IMR-90 (cell line): ENCODE measurements at places on chromosomes 13 and 19. TPM values are rescaled to one million over a fixed set of nuclear protein-coding genes. Genes with fewer than 3 reads are reported as not detected.

ZNF583 gene
- polyA plus RNA-seq = 1.9 and 2.8 TPM in 2 replicates

S1PR5 gene
- 0.55 and 0.59 TPM in 2 replicates for polyA plus RNA-seq

DBP gene
- 3.0 and 3.6 TPM in 2 replicates for polyA plus RNA-seq

BABAM1 gene
- polyA plus RNA-seq = 95.1 and 106 TPM in 2 replicates

- H3K4me1 ChIP-seq = peaks cover 2% of the 10 kb centered on the region; the same call in 1 of the 2 replicates
- no peak for DNase-seq
- peaks cover 32% of the 10 kb centered on the region for H3K27me3 ChIP-seq
- no peaks in the 10 kb centered on the region for H3K36me3 ChIP-seq
- no peak overlapping the region for H3K4me3 ChIP-seq
Measured at GRCh38 chr19:5567970-5568407, 236 bp upstream of the TINCR start.

DNA sequence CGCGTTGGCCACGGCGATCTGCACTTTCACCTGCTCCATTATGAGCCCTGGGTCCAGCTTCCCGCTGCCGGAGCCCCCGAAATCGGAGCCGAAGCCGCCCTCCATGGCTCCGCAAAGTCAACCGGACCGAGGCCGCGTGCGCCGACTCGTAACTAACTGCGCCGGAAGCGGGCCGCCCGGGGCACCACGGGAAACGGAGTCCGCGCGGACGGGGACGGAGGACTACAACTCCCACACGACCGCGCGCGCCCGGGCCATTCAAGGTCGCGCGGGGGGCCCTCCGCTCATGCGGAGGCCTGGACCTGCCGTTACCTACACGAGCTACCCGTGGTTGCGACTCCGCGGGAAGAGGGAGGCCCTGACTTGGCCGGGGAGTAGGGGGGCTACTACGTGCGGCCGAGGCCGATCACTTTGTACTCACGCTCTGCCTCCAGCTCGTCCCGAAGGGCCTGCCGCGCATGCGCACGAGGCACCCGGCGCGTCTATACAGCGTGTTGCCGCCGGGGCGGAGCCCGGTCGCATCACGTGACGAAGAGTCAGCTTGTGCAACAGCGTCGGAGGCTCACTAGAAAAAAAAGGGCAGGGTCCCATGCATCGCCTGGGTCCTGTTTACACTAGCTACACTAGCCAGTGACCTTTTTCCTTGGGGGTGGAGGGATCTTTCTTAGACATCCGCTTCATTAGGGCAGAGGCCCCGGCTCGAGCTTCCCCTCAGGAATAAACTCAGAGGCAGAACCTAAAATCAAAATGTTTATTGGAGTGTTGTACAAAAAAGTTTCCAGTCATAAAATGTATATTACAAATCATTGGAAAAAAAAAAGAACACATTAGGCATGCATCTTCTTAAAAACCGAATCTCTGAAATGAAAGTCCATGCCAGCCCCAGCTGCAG, at the start of gene TIMM13:
TIMM13 (minus strand) TSS at position 158 of the 892 bp plus-strand sequence; CDS start at position 105, 53 bp downstream.
- peak within 1 kb of the TSS; percentile 97 for H3K27ac ChIP-seq
- H3K27me3 ChIP-seq = no peaks in the 10 kb centered on the region
- DNase-seq = peak; percentile 95
- peaks cover 12% of the 10 kb centered on the region for H3K4me1 ChIP-seq

- no peak for DNase-seq
- H3K27me3 ChIP-seq = no peaks in the 10 kb centered on the region
- no peak overlapping the region for H3K4me3 ChIP-seq
- peaks cover 21% of the 10 kb centered on the region for H3K36me3 ChIP-seq
- no peak overlapping the region for H3K27ac ChIP-seq
- H3K4me1 ChIP-seq = no peaks in the 10 kb centered on the region
Measured at GRCh38 chr13:52022356-52022755, 2.1 kb upstream of the UTP14C start.

DNA sequence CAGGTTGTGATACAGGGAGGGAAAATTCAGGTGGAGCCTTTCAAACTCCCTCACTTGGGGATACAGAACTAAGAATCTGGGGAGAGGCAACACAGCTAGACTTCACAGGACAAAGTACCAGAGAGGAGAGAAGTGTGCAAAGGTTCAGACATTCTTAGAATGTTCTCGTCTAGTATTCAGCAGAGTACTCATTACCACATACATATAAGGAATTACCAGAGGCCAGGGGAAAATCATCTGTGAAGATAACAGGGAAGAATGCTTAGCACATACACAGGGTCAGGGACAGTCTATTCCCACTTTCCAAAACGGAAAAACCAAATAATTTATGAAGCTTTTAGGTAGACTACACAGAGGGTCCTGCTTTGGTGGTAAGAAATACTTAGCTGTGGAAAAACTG, 58.1 kb downstream of the TRPC4 start:
- no peak overlapping the region for H3K4me3 ChIP-seq
- no peaks in the 10 kb centered on the region for H3K27me3 ChIP-seq
- H3K4me1 ChIP-seq = peaks cover 2% of the 10 kb centered on the region; the same call in 1 of the 2 replicates
- no peak overlapping the region for H3K27ac ChIP-seq

- peaks cover 10% of the 10 kb centered on the region for H3K36me3 ChIP-seq
- H3K4me3 ChIP-seq = no peak overlapping the region
- peaks cover 65% of the 10 kb centered on the region for H3K4me1 ChIP-seq
Measured at GRCh38 chr19:31334101-31334848, 15.0 kb downstream of the TSHZ3 start.

DNA sequence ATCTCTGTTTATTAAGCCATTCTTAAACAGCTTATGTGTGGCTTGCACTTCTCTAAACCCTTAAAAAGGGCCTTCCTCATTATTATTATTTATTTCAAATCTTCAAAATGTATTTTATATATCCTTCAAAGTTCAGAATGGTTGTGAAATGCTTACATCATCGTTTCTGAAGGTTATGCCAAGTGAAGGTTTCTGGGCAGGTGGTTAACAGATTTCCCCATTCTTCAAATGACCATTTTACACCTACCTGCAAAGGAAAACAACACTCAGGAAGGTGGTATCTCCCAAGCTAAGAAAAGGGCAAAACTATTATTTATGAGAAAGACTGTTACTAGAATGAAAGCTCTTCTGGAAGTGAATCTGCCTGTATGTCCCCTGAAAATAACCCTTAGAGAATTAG, 191.6 kb downstream of the SHISA2 start:
- no peak overlapping the region for H3K27ac ChIP-seq
- no peak overlapping the region for H3K4me3 ChIP-seq
- no peaks in the 10 kb centered on the region for H3K36me3 ChIP-seq
- no peaks in the 10 kb centered on the region for H3K4me1 ChIP-seq
- no peak for DNase-seq

GRCh38 chr19:4952945-4953344, 16.0 kb upstream of the KDM4B start:
- no peak for DNase-seq
- no peak overlapping the region for H3K27ac ChIP-seq
- H3K36me3 ChIP-seq = peaks cover 27% of the 10 kb centered on the region
- H3K4me3 ChIP-seq = no peak overlapping the region
- H3K4me1 ChIP-seq = no peaks in the 10 kb centered on the region

DNA sequence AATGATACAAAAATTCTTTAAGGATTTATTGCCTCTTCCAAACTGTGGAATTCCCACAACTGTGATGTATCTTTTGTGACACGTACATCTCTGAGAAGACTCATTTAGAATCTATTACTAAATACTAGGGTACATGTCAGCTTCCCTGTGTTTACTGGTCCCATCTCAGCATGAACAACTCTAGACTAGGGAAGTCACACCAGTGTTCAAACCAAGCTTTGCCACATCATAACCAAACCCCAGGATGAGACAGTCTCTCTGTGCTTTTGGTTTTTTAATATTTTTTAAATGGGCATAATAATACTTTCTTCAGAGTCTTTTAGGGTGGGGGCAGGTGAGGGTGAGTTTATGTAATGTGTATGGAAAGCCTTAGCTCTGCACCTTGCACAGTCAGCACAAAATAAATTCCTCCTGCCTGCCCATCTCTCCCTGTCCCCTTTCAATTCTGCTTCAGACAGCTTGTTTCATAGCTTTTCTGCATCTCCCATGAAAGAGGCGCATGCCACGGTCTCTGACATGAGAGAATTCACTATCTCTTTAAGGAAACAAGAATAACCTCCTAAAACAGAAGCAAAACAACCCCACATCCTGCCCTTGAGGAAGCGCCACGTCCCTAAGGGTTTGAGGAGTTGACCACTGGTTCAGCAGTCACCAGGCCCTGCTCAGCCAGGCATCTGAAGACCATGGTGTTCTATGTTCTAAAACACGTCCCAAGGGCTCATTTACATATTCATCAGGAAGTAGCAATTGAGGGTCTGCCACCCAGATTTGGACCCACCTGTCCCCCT, 174.5 kb downstream of the USP12 start:
- peaks cover 17% of the 10 kb centered on the region for H3K27me3 ChIP-seq
- no peak overlapping the region for H3K4me3 ChIP-seq
- DNase-seq = no peak
- H3K36me3 ChIP-seq = no peaks in the 10 kb centered on the region
- H3K4me1 ChIP-seq = peaks cover 4% of the 10 kb centered on the region; the same call in 1 of the 2 replicates
- H3K27ac ChIP-seq = no peak overlapping the region

- H3K27ac ChIP-seq = no peak overlapping the region
- H3K36me3 ChIP-seq = peaks cover 31% of the 10 kb centered on the region
- H3K27me3 ChIP-seq = no peaks in the 10 kb centered on the region
- no peak overlapping the region for H3K4me3 ChIP-seq
Measured at GRCh38 chr13:113169277-113170272, 11.1 kb downstream of the PROZ start.

GRCh38 chr19:47790398-47790814, 11.9 kb downstream of the SELENOW start:
- DNase-seq = peak; percentile 59
- no peaks in the 10 kb centered on the region for H3K4me1 ChIP-seq
- H3K36me3 ChIP-seq = peaks cover 8% of the 10 kb centered on the region
- H3K4me3 ChIP-seq = no peak overlapping the region
- H3K27ac ChIP-seq = no peak overlapping the region
